ENCODE measurements at places on chromosomes 4 and X. TPM values are rescaled to one million over a fixed set of nuclear protein-coding genes. Genes with fewer than 3 reads are reported as not detected.

The HSFX3 gene
- not detected for total RNA-seq

- peaks cover 3% of the 10 kb centered on the region for H3K4me1 ChIP-seq
- H3K4me3 ChIP-seq = no peak overlapping the region
- DNase-seq = no peak
- no peaks in the 10 kb centered on the region for H3K27me3 ChIP-seq
Measured at GRCh38 chr4:145785391-145786008, 105.6 kb downstream of the C4orf51 start.

The ADH1A gene
- not detected for total RNA-seq

The PLK4 gene
- 15.1 TPM for total RNA-seq

The GC gene
- not detected for total RNA-seq

DNA sequence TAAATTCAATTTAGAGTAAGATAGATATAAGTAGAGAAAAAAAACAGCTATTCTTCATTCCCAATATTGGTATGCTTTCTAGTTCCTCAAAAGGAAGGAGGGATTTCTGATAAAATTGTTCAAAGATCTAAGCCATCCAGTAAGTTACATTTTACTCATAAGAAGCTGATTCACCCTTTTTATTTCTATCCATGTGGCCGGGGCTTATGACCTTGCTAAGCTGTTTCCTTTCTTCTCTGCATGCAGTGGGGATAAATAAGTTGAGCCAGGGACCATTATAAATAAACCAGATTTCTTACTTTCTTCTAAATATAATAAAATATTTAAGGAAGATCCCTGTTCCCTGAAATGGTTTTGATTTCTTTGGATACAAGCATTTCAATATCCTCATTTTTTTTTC, 502.3 kb downstream of the PDHA2 start:
- no peaks in the 10 kb centered on the region for H3K27me3 ChIP-seq
- H3K4me1 ChIP-seq = no peaks in the 10 kb centered on the region
- H3K27ac ChIP-seq = no peak overlapping the region
- DNase-seq = no peak
- H3K4me3 ChIP-seq = no peak overlapping the region
- H3K36me3 ChIP-seq = no peaks in the 10 kb centered on the region

The LDB2 gene
- 92.8 TPM for total RNA-seq

DNA sequence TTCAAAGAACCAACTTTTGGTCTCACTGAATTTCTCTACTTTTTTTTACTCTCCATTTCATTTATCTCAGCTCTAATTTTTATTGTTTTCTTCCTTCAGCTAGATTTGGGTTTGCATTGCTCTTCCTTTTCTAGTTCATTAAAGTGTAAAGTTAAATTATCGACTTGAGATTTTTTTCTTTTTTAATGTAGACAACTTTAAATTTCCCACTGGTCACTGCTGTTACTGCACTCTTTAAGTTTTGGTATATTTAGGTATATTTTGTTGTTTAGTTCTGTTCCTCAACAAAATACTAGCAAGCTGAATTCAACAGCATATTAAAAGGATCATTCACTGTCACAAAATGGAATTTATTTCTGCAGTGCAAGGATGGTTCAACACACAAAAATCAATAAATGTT, 572.0 kb upstream of the DIAPH2 start:
- H3K36me3 ChIP-seq = no peaks in the 10 kb centered on the region
- no peaks in the 10 kb centered on the region for H3K4me1 ChIP-seq
- no peak for DNase-seq
- H3K27ac ChIP-seq = no peak overlapping the region
- no peaks in the 10 kb centered on the region for H3K27me3 ChIP-seq

GRCh38 chr4:171648926-171649325, 164.3 kb upstream of the GALNTL6 start:
- DNase-seq = no peak
- H3K27ac ChIP-seq = no peak overlapping the region
- H3K4me1 ChIP-seq = no peaks in the 10 kb centered on the region
- H3K27me3 ChIP-seq = no peaks in the 10 kb centered on the region
- H3K36me3 ChIP-seq = no peaks in the 10 kb centered on the region
- H3K4me3 ChIP-seq = no peak overlapping the region

The POF1B gene
- not detected for total RNA-seq

The JAKMIP1 gene
- not detected for total RNA-seq

The ADAMTS3 gene
- total RNA-seq = 2.5 TPM

The FAM241A gene
- under 0.01 TPM for total RNA-seq

DNA sequence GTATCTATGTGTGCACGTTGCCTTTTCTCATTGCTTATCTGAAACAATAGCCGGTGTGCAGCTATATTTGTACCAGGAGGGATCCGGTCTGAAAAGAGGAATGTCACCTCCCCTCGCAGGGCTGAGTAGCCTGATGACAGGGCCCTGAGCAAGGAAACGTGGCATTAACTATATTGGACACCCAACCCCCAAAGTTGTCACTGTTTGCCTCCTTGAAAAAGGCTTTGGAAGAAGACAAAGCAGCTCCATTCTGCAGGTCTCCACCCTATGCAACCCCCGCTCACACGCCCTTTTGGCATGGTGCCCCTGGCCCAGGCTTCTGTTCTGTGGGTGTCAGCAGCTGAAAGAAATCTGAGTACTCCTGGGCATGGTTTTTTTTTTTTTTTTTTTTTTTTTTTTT, 8.2 kb downstream of the PRRG3 start:
- H3K27me3 ChIP-seq = no peaks in the 10 kb centered on the region
- H3K4me1 ChIP-seq = no peaks in the 10 kb centered on the region
- H3K27ac ChIP-seq = no peak overlapping the region
- H3K4me3 ChIP-seq = no peak overlapping the region

- H3K27me3 ChIP-seq = no peaks in the 10 kb centered on the region
- no peak for DNase-seq
- H3K4me1 ChIP-seq = peaks cover 35% of the 10 kb centered on the region
- H3K36me3 ChIP-seq = peaks cover 3% of the 10 kb centered on the region
Measured at GRCh38 chr4:76980261-76980660, 30.7 kb downstream of the SEPTIN11 start.

Measured in IMR-90 (cell line).